ENCODE measurements at places on chromosomes 4 and X.

DNA sequence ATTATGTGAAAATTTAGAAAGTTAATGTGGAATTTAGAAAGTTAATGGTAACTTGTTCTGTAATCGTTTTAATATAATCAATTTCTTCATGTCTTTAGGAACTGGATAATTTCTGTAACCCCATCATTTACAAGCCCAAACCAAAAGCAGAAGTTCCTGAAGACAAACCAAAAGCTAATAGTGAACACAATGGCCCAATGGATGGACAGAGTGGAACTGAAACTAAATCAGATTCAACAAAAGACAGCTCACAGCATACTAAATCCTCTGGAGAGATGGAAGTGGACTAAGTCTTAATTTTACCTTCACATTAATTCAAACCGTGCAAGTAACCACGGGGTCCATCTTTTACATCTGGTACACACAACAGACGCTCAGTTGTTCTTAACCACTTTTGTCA, 48.1 kb upstream of the PLK4 start:
- DNase-seq, result no peak

DNA sequence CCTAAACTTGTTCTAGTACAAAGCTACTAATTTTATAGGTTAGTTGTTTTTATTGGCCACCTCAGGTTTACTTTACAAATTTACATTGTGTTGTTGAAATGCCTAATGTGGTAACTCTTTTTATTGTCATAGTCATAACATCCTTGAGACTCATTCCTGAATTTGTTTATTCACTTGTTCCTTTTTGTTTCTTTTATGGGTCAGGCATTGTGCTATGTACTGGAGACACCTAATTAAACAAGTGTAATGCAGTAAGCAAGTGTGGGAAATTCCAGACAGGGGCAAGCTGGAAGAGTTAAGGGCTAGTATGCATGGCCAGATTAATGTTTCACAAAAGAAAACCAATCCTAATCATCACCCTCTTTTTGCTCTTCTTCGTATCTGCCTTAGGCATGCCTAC, 30.5 kb upstream of the TTC29 start:
- no peak for DNase-seq

DNA sequence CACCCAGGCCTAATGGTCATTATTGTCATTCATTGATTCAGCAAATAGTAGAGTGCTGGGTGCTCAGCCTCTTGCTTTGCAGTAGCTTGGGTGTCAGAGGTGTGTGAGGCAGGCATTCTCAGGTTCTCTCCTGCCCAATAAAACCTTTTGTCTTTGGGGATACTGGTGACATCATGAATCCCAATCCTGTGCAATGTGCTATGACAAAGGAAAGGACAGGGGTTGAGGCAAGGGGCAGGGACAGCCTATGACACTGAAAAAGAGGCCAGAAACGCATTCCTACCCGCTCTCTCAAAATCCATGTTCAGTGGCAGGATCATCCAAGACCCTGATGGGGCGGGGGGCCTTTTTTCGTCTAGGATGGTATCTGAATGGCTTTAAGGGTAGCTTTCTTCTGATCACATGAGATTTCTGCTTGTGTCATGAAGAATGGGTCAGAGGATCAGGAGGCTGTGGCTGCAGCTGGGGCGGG, 1.5 kb upstream of the FAM193A start:
- DNase-seq, result no peak

DNA sequence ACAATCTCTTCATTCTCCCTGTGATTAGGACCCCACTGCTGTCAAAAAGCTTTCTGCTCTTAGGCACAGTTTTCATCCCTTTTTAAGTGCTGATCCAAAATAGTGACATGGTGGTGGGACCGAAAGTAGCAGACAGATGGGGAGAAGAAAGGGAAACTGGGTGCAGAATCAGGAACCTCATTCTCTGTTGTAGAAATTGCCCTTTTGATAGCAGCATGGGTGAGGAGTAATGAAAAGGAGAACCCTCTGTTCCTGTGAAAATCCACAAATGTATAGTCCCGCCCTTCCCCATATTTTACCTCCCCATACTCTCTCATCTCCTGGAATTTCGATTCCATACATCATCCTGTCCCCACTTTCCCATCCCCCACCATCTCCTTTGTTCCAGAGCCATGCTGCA, 126.5 kb downstream of the STIM2 start:
- DNase-seq, result no peak

GRCh38 chrX:2242326-2242725, 258.4 kb downstream of the DHRSX start:
- no peak for DNase-seq

GRCh38 chr4:15657366-15657765, 2.2 kb upstream of the FBXL5 start:
- no peak for DNase-seq

DNA sequence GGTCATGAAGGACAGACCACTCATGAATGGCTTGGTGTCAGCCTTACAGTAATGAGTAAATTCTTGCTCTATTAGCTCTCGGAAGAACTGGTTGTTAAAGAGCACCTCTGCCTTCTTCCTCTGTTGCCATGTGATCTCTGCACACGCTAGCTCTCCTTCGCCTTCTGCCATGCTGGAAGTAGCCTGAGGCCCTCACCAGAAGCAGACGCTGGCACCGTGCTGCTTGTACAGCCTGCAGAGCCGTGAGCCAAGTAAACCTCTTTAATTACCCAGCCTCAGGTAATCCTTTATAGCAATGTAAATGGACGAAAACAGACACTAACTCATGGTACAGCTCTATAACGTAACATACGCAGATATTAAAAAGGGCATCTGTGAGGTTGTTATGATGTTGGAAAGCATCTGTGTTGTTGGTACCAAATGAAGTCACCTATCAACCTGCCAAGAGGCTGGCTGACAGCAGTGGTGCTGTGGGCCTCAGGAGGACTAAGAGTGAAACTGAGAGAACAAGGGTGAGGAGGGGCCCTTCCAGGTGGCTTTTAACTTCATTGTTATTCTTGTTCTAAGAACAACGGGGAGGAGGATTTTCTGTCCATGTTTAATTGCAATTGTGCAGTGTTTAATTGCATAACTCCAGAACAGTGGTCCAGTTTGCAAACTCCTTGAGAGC, 69.2 kb downstream of the CRMP1 start:
- no peak for DNase-seq

All from stromal cell of bone marrow (primary cell).